MCF 10A (cell line): ENCODE measurements at places on chromosomes 2 and 18. TPM values are rescaled to one million over a fixed set of nuclear protein-coding genes. Genes with fewer than 3 reads are reported as not detected.
A peak's percentile ranks its signal among the peaks of the same experiment; 100 is the strongest.

Gene SERPINB4
- not detected in 2 replicates for total RNA-seq

Gene CTLA4
- total RNA-seq: not detected in 2 replicates

Gene TMEM150A
- total RNA-seq: 12.5 and 14.5 TPM in 2 replicates

Gene SLC35F5
- total RNA-seq: 52.7 and 64.9 TPM in 2 replicates

Gene UGT1A5
- total RNA-seq: not detected in 2 replicates

Gene APCDD1
- total RNA-seq: 0.37 and 0.54 TPM in 2 replicates

Gene POTEF
- not detected in 2 replicates for total RNA-seq

Gene SGPP2
- 33.3 and 47.4 TPM in 2 replicates for total RNA-seq

Gene KIF5C
- total RNA-seq: 0.10 and 0.21 TPM in 2 replicates

Gene SCN7A
- not detected in 2 replicates for total RNA-seq

- DNase-seq: no peak
Measured at GRCh38 chr2:60259781-60260180, 293.7 kb downstream of the BCL11A start.

DNA sequence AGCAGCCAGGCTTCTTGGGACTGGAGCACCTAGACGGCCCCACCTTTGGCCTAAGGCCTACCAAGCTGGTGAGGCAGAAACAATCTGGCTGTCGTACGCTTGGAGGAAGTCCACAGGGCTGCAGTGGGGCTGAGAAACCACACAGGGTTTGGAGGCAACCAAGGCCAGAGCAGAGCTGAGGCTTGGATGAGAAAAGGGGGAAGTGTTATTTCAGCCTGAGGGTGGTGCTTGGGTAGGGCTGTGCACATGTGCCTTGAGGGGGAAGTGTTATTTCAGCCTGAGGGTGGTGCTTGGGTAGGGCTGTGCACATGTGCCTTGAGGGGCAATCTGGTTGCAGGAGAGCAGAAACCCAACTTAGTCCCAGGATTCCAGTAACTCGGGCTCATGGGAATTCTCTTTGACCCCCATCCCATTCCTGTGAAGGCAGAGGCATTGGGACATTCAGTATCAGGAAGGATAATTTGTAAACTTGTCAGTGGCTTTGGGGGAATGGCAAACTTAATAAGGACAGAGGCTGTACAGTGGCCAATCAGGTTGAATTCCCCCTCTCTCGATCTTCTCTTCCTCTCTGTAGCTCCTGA, 971 bp upstream of the FBXO41 start:
- no peak for DNase-seq

- DNase-seq: no peak
Measured at GRCh38 chr2:161173541-161174194, 13.4 kb downstream of the TANK start.

- no peak for DNase-seq
Measured at GRCh38 chr2:11160731-11161455, 5.6 kb downstream of the SLC66A3 start.

DNA sequence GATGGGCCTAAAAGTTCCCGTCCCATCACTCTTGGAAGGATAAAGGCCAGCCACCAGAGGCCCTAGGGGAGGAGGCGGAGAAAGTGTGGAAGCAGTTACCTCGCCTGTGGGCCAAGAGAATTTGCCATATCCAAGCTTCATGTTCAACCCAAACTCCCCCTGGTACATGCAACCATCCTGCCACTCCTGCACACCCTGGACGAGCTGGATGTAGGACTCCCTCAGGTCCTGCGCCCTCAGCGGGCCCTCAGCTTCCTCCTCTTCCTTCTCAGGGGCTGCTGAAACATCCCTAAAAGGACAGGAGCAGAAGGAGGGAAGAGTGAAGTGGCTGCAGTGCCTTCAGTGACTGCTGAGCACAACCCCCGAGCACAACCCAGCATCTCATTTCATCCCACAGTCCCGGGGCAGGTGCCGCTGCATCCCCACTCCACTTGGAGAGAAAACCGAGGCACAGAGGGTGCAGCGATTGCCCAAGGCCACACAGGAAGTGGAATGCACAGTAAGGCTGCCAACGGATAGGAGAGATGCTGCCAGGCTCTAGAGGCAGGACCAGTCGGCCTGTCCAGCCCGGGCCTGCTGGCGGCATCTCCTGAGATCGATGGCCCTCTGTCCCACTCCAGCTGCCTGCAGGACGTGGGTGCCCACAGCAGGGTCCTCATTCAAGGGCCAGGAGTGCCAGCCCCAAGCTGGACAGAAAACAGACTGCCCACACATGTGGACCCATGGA, 2.9 kb downstream of the ANKMY1 start:
- DNase-seq: no peak

DNA sequence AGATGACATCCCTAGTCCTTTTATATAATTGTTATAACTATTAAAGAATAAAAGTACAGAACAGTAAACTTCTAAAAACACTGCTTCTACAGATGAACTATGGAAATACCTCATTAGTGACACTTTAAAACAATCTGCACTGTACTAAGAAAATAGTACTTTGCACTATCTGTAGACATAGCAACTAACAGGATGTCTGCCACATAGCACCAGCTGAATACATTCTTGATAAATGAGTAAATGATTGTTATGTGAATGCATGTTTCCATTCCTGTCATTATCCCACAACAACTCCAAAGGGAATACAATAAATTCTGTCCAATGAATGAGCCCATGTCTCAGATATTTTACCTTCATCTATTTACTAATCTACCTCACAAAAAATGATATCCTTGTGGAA, 115.3 kb upstream of the SLC35G4 start:
- no peak for DNase-seq

DNA sequence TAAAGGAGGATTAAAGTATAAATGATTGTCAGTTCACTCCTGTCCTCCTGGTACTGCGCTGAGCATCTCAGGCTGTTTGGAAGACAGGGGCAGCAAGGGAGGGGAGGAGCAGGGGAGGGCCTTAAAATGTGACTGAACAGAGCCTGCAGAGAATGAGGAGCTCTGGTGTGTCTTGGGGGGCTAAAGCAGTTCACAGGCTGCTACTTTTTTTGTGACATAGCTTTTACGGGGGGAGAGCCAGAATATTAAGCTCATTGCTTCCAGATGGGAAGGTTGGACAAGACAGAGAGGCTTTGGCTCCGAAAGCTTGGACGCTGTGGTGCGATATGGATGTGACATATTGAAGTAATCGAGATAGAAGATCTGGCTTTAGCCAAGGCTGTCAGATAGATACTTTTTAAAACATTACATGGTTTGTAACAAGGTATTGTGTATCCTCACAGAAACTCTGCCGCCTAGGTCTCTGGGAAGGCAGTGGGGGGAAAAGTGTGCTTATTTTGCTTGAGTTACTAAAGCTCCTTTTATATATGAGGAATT, 40.5 kb downstream of the RDH14 start:
- DNase-seq: no peak

- DNase-seq: peak; percentile 81
Measured at GRCh38 chr2:46325182-46325928, 28.1 kb downstream of the EPAS1 start.

DNA sequence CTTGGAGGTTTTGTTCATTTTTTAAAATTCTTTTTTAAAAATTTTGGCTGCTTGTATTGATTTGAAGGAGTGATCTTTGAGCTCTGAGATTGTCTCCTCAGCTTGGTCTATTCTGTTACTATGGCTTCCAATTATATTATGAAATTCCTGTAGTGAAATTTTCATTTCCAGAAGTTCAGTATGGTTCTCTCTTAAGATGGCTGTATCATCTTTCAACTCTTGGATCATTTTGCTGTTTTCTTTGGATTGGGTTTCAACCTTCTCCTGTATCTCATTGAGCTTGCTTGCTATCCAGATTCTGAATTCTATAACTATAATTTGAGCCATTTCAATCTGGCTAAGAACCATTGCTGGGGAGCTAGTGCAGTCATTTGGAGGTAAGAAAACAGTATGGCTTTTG, 270.8 kb upstream of the NT5C1B start:
- DNase-seq: no peak

DNA sequence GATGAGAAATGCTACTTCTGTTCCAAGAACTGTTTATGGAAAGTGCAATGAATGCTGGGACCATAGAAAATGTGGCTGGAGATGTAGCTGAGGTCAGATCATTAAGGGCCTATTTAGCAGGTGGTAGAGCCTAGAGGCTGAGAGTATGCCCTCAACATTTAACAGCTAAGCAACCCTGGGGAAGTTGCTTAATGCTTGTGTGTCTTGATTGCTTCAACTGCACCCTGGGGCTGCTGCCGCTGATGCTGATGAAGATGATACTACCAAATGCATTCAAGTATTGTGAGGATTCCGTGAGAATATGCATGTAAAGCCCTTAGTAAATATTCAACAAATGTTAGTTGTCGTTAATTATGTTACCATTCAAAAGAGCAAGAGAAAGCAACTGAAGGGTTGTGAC, 273.2 kb downstream of the BCL11A start:
- no peak for DNase-seq

DNA sequence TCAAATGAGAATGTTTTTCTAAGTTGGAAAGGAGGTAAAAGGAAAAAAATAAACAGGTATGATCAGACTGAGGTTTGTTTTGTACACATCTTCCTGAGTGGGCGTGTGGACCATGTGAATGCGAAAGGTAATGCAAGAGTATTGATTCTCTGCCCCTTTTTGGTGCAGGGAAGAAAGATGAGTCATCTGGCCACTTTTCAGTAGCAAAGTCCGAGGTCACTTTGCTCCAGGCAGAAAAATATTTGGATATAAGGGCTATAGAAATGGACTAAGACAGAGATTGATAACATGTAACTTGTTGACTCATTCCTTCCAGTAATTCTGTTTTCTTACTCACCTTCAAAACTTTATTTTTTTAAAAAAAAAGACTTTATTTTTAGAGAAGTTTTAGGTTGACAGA, 130.5 kb downstream of the DSEL start:
- DNase-seq: peak; percentile 30
